ENCODE measurements at places on chromosomes 7 and 10.

- no peak for DNase-seq
Measured at GRCh38 chr10:130809761-130810515, 501.6 kb downstream of the TCERG1L start.

GRCh38 chr7:117019287-117019686 lies 66.0 kb downstream of the ST7 start:
- no peak for DNase-seq

DNA sequence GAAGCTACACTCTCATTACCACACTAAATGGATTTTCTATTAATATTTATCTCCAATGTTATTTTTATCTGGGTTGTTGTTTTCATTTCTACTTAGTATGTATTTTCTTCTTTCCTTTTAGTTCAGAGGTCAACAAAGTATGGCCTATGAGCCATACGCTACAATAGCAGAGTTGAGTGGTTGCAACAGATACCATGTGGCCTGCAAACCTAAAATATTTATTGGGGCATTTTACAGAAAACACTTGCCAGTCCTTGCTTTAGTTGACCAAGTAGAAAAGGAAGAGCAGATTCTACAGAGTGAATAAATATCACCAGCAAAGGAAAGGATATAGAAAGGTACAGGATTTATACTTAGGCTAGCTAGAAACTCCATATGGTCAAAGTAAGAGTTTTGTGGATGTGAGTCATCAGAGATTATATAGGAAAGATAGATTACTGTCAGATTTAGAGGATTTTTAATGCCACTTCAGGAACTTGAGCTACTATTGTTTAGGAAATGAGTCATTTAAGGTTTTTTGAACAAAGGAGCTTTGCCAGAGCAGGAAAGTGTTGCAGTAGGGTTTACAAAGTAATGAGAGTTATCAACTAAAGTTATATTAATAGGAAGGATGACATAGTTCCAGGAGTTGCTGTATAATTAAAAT lies 323.3 kb upstream of the KAT6B start:
- no peak for DNase-seq

- no peak for DNase-seq
Measured at GRCh38 chr10:125781374-125781773, 5.8 kb upstream of the MMP21 start.

All from activated T-cell treated with anti-CD3 and anti-CD28 coated beads, Interleukin-2, amount 50 U/mL, for 72 hours (primary cell).